ENCODE measurements at places on chromosomes 16 and 17. TPM values are rescaled to one million over a fixed set of nuclear protein-coding genes. Genes with fewer than 3 reads are reported as not detected.

The PNMT gene
- not detected for polyA plus RNA-seq

The TSPOAP1 gene
- polyA plus RNA-seq, result not detected

The PDF gene
- polyA plus RNA-seq, result 14.4 TPM

The TNFRSF17 gene
- polyA plus RNA-seq, result not detected

The TMEM92 gene
- polyA plus RNA-seq, result 1.3 TPM

The ARHGAP23 gene
- polyA plus RNA-seq, result 11.4 TPM

The CCT6B gene
- 1.2 TPM for polyA plus RNA-seq

The METTL2A gene
- polyA plus RNA-seq, result 15.1 TPM

GRCh38 chr17:37719866-37720265 is 25.0 kb downstream of the HNF1B start:
- no peak for DNase-seq

DNA sequence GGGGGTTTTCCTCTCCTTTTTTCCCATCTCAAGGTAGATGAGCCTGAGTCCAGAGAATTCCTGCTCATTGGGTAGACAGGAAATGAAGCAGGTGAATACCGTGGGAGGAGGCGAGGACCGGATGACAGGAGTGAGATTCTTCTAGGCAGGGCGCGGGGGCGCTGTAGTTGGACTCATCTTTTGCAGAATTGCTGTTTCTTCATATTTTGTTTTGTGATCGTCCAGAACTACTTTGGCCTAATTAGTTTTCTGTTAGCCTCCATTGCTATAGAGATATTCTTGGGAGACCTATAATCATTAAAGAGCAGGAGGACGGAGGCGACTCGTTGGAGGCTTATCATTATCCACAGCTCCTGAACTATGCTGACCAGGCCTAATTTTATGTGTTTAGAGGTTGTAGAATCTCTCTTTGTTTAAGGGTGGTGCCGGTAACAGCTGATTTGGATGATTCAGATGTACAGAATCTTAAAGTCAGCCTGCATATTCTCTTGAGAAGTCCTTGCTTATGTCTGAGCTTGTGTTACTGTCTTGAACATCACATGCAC is 650 bp downstream of the ATP6V0A1 start:
- peak; percentile 63 for DNase-seq

GRCh38 chr16:60419859-60420258 is 1616.4 kb downstream of the CDH8 start:
- peak; percentile 31 for DNase-seq

DNA sequence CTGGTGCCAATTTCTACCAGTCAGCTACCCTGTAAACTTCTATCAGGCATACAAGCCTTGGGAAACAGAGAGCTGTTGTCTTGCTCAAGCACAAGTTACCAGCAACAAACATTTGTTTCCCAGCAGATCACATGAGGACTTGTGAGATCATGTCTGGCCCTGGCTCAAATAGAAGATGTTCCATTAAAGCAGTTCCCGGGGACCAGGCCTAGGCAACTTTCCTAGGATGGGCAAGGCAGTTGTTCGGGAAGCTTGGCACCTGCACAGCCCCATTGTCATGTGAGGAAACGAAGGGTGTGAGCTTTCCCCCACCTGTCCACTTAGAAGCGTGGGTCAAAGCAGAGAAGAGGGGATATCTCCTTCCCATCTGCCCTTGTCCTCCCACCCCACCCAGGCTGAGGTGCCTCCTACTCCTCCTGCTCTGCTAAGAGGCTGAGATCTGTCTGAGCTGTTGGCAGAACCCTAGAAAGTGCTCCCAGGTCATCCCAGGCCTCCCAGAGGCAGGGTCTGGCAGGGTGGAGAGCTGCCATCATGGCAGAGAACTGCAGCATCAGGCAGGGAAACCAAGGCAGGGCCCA is 11.2 kb upstream of the SLC47A2 start:
- peak; percentile 80 for DNase-seq

GRCh38 chr16:874366-875181 is 74.0 kb upstream of the GNG13 start:
- DNase-seq, result no peak

GRCh38 chr17:36008998-36009665 is 7.8 kb upstream of the CCL15 start:
- DNase-seq, result peak; percentile 7

GRCh38 chr17:34230342-34230741 is 24.7 kb upstream of the CCL2 start:
- no peak for DNase-seq

DNA sequence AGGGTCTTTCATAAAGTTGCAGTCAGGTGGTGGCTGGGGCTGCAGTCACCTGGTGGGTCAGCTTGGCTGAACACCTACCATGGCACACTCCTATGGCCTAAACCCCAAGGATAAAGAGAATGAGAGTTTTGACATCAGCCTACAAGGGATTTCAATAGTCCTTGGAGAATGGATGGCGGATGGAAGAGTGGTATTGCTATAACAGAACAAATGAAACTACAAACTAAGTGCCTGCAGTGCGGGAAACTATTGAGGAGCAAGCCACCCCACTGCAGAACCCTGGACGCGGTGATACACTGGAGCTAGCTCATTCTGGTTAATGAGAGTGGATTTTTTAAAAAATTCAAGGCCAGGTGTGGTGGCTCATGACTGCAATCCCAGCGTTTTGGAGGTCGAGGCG is 3.0 kb upstream of the PRPSAP2 start:
- DNase-seq, result no peak

DNA sequence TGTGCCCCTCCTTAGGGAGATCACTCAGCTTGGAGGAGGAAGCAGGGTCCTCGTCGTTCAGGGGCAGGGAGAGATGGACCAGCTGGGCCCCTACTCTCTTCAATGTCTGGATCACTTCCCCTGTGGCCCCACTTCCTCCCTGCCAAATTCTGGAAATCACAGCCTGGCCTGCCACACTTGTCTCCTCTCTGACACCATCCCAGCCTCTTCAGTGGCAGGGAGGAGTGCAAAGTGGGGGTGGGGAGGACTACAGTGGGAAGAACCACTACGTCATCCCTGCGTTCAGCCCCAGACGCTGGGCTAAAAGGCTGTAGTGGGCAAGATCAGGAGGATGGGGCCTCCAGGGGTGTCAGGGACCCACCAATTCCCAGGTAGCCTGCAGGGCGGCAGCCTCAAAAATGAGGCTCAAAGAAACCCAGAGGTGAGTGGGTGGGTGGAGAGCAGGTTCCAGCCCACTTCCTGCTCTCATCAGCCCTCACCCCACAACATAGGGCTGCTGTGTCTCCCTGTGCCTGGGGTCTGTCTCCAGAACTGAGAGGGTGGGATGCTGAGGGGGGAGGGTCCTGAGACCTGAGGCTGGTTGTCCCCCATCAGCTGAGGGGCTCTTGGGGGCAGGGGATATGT is 25.0 kb upstream of the TAC4 start:
- DNase-seq, result no peak

- no peak for DNase-seq
Measured at GRCh38 chr17:80546267-80546666, 1.6 kb downstream of the RPTOR start.

All from mammary epithelial cell (primary cell).